HTR-8/SVneo (cell line): ENCODE measurements at places on chromosomes 6 and 20.
A peak's percentile ranks its signal among the peaks of the same experiment; 100 is the strongest.

DNA sequence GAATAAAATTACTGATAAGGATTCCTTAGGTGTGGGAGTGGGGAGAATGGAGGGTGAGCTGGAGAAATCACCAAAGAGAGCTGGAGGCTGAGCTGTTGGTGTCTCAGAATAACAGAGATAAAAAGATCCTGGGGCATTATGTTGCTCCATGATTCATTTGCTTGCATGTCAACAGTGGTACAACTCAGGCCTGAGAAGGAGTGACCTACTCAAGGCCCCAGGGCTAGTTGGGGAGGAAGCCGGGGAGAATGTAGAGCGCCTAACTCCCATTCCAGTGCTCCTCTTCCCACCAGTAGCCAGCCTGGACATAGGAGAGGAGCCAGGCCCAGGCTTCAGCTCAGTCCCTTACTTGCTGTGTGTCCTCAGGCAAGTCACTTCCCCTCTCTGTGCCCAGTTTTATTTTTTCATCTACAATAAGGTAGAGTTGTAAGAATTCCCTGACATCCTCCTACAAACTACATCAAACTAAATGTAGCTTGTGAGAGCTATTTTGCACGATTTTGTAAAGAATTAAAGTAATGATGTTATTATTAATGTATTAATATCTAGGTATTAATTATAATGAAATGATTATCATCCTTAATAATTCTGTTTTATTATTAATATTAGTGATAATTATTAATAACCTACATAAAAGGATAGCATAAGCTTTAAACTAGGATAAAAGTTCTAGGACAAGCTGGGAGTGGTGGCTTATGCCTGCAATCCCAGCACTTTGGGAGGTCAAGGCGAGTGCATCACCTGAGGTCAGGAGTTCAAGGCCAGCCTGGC is 250.9 kb upstream of the SULF2 start:
- no peak for DNase-seq

- no peak for DNase-seq
Measured at GRCh38 chr20:58020656-58021454, 207.6 kb downstream of the ANKRD60 start.

- DNase-seq = no peak
Measured at GRCh38 chr6:140846503-140847261, 1286.0 kb upstream of the GJE1 start.

- no peak for DNase-seq
Measured at GRCh38 chr6:108350528-108350927, 55.7 kb downstream of the AFG1L start.

DNA sequence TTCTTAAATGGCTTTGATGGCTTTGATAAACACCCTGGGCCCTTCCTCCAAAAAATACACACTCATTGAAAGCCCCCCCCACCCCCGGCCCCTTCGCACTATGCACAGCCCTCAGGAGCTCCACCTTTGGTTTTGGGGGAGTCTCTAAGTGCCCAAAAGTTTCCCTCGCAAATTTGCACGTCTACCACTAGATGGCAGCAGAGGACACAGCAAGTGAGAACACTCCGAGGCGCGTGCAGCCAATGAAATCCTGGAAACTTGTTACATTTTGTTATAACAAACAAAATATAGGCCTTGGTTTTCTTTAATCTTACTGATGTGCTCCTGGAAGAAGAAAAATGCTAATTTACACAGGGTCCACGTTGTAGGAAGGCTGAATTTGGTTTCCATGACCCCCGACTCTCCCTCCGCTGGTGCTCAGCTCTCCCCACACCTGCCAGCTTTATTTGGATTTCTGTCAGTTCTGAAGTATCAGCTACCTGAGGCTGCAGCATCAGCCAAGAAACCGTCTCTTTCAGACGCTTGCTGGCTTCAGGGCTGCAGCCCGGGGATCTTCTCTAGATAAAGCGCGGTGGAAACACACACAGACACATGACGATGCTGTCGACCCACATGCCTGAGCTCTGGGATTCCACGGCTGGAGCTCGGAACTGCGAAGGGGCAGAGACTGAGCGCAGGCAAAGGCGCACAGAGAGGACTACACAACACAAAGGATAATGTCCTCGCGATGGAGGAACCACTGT is 148.3 kb upstream of the RPS6KA2 start:
- peak; percentile 62 for DNase-seq

GRCh38 chr20:16360668-16361067 is 212.6 kb downstream of the KIF16B start:
- DNase-seq = no peak

- peak; percentile 69 for DNase-seq
Measured at GRCh38 chr20:2108987-2109386, 7.4 kb downstream of the STK35 start.

- no peak for DNase-seq
Measured at GRCh38 chr6:118775381-118775780, 118.6 kb upstream of the ASF1A start.

DNA sequence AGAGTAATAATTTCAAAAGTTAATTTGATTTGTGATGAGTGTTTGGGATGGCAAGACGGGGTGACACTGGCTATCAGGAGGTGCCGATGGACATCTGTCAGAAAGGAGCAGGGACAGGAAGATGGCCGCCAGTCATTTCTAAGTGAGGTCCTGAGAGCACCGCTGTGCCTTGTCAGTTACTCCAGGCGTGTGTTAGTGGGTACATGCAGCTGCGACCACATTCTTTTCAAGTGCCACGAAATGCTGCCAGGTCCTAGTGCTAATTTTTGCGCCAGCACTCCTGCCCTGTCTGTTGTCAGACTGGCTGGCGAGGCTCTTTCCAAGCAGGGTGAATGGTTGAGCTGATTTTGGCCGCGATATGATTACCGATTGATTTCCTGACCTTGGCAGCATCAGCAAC is 64.6 kb upstream of the INSM1 start:
- DNase-seq = no peak
